CD4-positive, alpha-beta T cell treated with Interleukin-21 for 1 hour (primary cell): ENCODE measurements at places on chromosomes 7 and 10.

- no peak for DNase-seq
These were observed 637.3 kb downstream of the SUGCT start for GRCh38 chr7:40772096-40772495.

DNA sequence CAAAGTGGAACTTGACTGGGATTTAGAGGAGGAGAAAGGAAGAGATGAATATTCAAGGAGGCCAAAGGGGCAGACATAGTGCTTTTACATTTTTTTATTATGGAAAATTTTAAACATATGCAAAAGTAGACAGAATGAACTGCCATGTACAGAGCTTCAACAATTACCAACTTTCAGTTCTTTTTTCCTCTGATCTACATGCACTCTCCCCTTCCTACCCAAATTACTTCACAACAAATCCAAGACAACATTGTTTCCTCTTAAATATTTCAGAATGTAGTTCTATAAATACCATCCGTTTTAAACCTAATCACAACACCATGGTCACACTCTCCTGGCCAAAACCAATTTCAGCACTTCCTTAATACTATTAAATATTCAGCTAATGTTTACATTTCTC, 83.5 kb upstream of the FZD1 start:
- DNase-seq = no peak

GRCh38 chr10:31272841-31273240, 46.2 kb upstream of the ZEB1 start:
- DNase-seq = no peak

- no peak for DNase-seq
These were observed 367.6 kb downstream of the HGF start for GRCh38 chr7:81402227-81402626.

GRCh38 chr10:93947524-93947923, 46.2 kb upstream of the PLCE1 start:
- DNase-seq = no peak

DNA sequence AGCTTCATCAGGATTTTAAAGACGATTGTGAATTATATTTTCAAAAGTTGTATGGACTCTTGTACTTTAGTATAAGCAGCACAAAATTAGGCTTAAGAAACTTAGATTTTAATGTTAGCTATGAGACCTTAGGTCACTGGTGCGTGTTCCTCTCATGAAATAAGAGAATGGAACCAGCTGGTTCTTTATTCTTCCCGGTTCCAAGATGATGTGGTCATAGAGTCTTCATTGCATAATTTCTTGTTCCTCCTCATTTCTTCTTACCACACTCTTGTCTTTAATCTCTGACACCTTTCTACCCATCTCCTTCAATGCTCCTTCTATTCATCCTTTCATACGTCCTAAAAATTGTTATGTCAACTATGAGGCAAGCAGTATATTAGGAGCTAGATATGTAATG, 437.2 kb downstream of the AUTS2 start:
- no peak for DNase-seq

- DNase-seq = no peak
These were observed 52.2 kb downstream of the STEAP1B start for GRCh38 chr7:22447762-22448161.

DNA sequence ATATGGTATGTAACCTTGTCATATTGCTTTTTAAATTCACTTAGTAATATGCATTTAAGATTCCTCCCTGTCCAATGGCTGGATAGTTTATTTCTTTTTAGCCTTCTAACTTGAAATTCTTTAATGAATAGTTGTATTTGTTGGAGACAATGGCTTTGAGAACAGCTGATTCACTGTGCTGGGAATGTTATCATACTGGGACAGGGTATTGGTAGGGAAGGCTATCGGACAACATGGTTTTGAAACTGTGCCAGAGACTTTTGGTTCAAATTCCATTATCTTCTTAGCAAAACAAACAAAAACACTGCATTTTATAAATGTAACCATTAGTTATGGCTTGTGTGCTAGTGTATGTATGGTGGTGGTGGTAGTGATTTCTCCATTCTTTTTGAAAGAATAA, 517.1 kb upstream of the ANKRD30A start:
- no peak for DNase-seq

DNA sequence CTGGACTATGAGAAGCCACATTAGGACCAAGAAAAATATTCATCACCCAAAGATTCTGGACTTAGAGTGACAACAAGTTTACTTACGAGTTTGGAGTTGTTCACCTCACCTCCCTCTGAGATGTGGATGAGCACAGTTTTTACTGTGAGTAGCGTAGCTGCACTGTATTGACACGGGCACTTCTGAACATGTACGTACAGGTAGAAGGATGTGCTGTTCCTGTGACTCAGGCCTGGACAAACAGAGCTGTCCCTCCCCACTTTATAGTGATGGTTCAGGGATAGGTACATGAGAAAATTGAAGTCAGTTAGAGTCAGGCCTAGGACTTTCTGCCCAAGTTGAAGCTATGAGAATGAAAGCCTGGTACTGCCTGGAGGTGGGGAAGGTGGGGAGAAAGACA, 80.9 kb upstream of the DYNC1I1 start:
- no peak for DNase-seq

- DNase-seq = no peak
These were observed 442.9 kb downstream of the AUTS2 start for GRCh38 chr7:70040970-70041766.

DNA sequence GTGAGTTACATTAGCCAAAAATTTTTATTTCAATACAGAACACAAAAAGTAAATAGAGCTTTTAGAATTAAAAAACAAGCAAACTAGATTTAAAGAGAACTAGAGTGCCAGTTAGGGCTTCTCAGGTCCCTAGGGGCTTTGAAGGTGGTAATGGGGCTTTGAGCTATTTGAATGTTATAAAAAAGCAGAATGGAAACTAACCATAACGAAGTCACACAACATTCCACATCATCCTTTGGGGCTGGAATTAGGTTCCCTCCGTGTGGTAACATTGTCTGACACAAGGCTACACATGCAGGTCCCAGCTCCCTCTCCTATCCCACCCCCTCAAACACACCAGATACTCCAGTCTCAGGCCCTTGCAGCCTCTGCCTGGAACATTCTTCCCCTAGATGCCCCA, 15.3 kb downstream of the JAZF1 start:
- no peak for DNase-seq

GRCh38 chr7:159020987-159021386, 123.7 kb downstream of the VIPR2 start:
- no peak for DNase-seq

GRCh38 chr7:54189330-54189729, 352.8 kb upstream of the VSTM2A start:
- DNase-seq = no peak

GRCh38 chr7:45888993-45889366, 692 bp downstream of the IGFBP1 start:
- no peak for DNase-seq

DNA sequence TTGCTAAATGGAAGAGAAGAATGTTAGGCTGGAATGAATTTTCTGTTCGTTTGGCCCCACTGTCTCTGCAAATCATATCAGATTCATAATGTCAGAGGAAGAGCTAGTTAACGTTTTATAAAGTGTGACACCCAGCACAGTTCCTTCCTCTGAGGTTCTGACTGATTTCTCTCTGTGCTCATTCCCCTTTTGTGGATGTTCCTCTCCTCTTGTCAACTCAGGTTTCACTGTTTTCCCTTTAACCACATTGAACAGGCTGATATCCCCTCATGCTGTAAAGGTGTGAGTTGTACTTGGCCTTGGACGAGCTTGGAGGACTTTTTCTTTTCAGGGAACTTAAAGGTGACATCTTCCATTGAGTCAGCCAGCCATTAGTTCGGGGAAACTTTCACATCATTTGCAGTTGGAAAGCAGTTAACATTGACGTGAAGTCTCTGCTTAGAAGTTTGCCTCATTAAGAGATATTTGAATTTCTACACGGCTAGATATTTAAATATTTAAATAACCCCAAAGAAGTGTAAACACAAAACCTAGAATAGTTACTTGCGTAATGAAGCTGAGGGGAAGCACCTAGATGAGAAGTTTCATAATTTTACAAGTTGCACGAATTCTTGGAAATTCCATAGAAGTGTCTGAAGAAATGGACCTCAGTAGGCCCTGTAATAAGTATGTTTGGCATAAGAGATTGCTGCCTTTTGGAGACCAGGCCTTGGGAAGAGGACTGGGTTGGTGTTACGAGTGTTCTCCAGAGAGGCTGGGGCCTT, 101.5 kb upstream of the EGR2 start:
- DNase-seq = no peak

- no peak for DNase-seq
These were observed 97.3 kb upstream of the MPP7 start for GRCh38 chr10:28400176-28400575.

GRCh38 chr7:157784041-157784835, 447.4 kb downstream of the DNAJB6 start:
- no peak for DNase-seq

- no peak for DNase-seq
These were observed 96.5 kb downstream of the GRK5 start for GRCh38 chr10:119303886-119304285.

- DNase-seq = no peak
These were observed 55.4 kb downstream of the MKI67 start for GRCh38 chr10:128070721-128071416.

DNA sequence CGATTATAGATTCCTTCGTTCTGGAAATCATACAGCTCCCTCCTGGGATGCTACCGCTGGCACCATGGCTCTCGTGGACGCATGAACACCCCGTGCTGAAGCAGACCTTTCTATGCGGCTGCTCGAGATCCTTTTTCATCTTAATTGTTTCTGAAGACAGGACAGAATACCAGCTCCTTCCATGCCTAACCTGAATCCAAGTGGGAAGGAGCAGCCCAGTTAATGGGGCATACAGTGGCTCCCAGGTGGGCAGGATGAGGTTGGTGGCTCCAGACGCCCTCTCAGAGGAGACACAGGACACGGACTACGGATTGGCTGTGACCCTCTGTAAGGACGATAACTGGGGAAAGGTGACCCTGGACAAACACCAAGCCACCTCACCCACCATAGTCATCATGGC, 18.4 kb upstream of the LOXL4 start:
- no peak for DNase-seq

DNA sequence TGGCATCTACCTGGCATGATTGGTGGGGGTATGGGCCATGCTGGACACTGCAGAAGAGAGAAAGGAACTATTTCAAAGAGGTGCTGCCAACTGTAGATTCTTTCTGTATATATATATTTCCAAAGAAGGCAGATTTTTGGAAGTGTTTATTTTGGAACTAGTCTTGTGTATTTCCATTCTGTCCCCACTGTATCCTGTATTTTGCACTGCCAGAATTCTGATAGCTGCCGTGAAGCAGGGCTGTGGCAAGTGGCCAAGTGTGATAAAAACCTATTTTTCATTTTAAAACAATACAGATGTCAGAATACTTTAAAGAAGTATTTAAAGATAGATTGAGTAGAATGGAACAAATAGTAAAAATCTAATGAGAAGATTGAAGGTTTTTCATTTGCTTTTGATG, 17.1 kb downstream of the MCU start:
- no peak for DNase-seq

GRCh38 chr7:124032369-124033094, at the start of gene TMEM229A:
Gene TMEM229A, minus strand, starts transcription at chr7:124033067. Its CDS starts 64 bp downstream, at chr7:124033003.
- DNase-seq = no peak

DNA sequence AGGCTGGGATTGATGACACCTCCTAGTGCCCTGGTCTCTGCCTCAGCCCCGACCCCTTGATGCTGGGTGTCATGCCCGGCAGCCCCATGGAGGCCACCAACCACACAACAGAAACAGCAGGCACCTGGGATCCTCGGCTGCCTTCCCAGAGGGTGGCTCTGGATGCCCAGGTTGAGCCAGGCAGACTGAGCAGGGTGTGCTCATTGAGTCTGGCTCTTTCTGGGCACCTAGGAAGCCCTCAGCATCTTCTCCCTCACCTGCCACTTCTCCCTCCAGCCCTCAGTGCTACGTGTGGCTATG, 484.5 kb upstream of the MGMT start:
- no peak for DNase-seq

DNA sequence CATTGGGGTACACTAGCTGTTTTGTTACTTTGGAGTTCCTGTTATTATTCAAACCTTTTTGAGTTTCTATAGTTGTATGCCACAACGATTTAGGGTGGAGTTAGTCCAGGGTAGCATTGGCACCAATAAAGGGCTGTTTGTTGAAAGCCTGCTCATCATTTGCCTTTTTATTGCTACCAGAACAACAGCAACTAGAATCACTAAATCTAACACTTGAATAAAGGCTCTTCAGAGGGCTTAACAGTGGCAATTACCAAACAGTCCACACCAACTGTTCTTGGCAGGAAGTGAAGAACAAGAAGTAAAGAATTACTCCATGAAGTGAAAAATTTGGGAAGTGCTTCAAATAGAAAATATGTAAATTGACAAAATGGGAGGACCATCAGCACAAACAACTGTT, 621.4 kb downstream of the PHTF2 start:
- DNase-seq = no peak

GRCh38 chr7:87797798-87798403, 78.3 kb downstream of the SLC25A40 start:
- DNase-seq = peak; percentile 62

- no peak for DNase-seq
These were observed 156.0 kb downstream of the BAMBI start for GRCh38 chr10:28833313-28833712.

- DNase-seq = no peak
These were observed 29.2 kb upstream of the APBB1IP start for GRCh38 chr10:26408858-26409494.

GRCh38 chr10:132030898-132031463, 34.8 kb upstream of the JAKMIP3 start:
- no peak for DNase-seq

DNA sequence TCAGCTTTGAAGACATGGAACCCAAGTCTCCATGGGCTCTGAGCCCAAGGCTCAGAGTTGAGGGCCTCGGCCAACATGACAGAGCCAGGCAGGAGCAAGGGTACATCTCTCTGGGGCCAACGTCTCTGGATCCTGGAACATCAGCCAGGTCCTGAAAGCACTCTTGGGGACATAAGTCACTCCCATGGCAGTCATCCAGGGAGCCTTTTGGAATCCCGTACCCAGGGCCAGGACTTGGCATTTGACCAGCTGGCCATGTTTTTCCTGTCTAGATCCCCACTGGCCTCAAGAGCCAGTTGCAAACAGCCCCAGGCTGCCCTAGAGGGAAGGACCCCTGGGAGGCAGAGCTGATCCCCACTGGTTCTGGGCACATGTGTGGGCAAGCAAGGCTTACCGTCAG, 4.3 kb upstream of the CXCL12 start:
- DNase-seq = no peak
